Skin of body (tissue), 3 donors: ENCODE measurements at places on chromosomes 7 and 10. TPM values are rescaled to one million over a fixed set of nuclear protein-coding genes. Genes with fewer than 3 reads are reported as not detected.

- DNase-seq: no peak
These were observed at the start of gene ASB10 for GRCh38 chr7:151186640-151187408. TSS of gene ASB10 (minus strand) at chr7:151187250. CDS start at chr7:151187130, 120 bp downstream.

DNA sequence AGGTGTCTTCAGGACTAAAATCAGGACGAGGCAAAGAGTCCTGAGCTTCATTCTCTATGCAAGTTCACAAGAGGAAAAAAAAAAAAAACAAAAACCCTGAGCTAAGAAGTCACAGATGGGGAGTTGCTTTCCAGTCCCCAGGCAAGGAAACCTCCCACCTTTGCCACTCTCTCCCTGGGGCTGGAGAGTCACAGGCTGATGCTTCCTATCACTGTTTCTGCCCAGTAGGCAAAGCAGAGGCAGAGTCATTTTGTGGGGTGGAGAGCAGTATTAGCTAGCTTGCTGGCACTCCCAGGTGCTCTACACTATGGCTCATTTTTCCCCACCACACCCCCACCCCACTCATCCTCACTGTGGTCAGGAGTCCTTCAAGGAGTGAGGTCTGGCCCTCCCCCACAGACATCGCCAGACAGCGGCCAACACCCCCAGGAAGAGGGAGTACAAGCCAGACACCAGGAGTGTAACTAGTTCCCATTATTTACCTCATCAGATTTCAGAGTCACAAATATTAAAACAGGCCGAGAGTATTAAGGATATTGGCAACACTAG lies 34.6 kb upstream of the UNC5B start:
- no peak for DNase-seq

GRCh38 chr7:20447021-20447650 lies 116.4 kb downstream of the ITGB8 start:
- DNase-seq: no peak

- DNase-seq: peak; percentile 88
These were observed at the start of gene LRRTM3 for GRCh38 chr10:66925896-66926715. TSS of gene LRRTM3 (plus strand) at chr10:66926036.

DNA sequence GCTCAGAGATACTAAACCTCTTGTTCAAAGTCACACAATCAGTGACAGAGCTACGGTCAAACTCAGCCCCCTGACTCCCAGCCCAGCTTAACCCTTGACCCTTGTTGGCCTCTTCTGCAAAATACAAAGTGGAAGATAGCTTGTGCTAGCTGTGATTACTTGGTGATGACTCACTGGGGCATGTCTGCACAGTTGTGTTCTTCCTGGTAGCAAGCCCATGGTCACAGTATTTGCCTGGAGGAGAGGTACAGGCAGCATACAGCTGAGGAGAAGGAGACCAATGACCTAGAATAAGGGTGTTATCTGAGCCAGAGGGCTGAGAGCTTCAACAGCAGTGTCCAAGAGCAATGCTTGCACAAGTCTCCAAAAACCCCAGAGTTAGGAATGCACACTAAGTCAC lies 5.7 kb upstream of the HSPA12A start:
- no peak for DNase-seq

- no peak for DNase-seq
These were observed 31.2 kb upstream of the IKZF1 start for GRCh38 chr7:50273301-50273700.

- DNase-seq: no peak
These were observed 325.4 kb upstream of the SEMA3C start for GRCh38 chr7:81244224-81244623.

DNA sequence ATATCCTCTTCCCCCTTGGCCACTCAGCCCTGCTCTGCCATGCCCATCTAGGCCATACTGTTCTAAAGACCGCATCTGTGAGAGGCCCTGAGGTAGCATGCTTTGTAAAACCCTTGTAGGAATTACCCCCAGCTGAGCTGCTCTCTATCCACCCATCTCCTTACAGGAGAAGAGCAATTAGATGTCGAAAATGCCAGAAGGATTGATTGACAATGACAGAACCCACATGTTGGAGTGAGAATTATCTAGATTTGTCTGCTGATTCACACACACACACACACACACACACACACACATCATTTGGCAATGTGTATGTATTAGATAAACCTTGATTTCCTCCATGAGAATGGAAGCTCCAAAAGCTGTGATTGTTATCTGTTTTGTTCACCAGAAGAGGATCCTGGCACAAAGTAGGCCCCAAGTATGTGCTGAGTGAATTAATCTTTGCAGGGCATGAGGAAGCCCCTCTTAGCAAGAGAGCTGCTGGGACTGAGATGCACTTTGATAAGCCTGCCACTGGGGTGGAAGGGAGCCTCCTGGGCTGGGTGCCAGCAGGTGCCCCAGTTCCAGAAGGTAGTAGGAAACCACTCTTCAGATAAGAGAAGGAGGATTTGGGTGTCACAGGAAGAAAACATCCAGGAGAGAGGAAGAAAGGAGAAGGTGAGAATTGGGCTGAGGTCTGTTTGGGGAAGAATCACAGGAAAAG lies 187.5 kb upstream of the ADO start:
- DNase-seq: no peak

GRCh38 chr10:22427101-22427500 lies 81.8 kb downstream of the SPAG6 start:
- no peak for DNase-seq

DNA sequence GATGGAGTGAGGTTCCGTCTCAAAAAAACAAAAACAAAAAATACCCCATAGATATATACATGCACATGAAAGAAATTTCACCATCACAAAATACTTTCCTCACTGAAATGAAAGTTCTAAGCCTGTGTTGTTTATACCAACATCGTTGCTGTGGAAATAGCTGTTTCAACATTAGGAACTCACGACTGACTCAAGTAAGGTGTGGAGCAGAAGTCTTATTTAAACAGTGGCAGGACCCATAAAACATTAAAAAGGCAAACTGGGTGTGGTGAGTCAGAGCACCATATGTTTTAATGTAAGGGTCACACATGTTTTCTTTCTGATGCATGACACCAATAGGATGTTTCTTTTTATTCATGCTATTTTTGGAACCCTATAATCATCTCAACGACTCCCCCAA lies 48.3 kb downstream of the BAIAP2L1 start:
- DNase-seq: peak; percentile 10

- no peak for DNase-seq
These were observed 119.0 kb upstream of the KCNMA1 start for GRCh38 chr10:77756319-77757232.

- DNase-seq: no peak
These were observed 525.3 kb upstream of the CELF2 start for GRCh38 chr10:10492420-10492819.

DNA sequence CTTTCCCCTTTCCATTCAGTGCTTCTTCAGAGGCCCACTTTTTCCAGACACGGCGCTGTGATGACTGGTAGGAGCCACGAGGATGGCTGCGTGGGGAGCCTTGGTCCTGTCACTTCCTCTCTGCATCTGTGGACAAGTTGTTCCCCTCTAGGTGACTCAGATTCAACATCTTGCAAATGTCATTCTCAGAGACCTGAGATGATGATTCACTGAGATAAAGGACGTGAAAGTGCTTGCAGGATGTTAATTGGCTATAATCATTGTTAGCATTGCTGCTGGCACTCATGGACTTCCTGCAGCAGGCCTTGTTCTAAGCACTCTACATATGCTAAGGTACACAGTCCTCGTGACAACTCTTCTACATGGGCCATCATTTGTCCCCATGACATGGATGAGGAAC lies 489.8 kb upstream of the ZMIZ1 start:
- DNase-seq: no peak

DNA sequence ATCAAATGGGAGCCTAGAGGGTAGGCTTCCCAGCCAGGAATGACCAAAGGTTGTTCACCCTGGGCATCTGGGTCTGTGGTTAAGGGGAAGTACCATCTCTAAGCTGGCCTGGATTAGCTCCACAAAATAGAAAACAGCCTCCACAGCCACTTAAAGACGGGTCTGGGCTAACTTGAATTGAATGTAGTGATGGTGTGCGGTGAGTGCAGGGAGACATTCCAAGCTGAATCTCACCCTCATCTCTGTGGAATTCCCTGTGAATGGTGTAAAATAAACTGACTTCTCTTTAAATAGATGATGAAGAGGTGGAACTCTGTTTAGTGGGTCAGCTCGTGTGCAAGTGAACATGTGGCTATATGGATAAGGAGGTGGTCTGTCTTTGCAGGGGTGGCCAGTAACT lies 251.0 kb downstream of the DYNC1I1 start:
- no peak for DNase-seq

- DNase-seq: no peak
These were observed 279.1 kb upstream of the MAGI2 start for GRCh38 chr7:79732535-79732934.

DNA sequence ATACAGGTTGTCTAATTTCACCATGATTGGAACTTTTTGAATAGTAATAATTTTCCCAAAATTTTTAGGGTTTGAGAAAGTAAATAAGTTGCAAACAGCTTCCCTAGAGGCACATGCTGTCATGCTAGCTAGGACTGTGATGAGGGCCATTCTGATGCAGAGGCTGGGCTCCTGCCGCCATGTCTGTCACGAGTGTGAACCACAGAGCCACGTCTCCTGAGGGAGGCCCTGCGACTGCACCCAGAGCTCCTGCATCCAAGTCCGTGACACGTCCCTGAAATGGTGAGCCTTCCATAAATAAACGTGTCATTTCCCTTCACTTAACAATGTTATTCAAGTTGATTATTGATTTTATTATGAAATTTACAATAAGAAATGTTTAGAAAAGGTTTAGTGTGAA lies 40.0 kb downstream of the C10orf120 start:
- no peak for DNase-seq

DNA sequence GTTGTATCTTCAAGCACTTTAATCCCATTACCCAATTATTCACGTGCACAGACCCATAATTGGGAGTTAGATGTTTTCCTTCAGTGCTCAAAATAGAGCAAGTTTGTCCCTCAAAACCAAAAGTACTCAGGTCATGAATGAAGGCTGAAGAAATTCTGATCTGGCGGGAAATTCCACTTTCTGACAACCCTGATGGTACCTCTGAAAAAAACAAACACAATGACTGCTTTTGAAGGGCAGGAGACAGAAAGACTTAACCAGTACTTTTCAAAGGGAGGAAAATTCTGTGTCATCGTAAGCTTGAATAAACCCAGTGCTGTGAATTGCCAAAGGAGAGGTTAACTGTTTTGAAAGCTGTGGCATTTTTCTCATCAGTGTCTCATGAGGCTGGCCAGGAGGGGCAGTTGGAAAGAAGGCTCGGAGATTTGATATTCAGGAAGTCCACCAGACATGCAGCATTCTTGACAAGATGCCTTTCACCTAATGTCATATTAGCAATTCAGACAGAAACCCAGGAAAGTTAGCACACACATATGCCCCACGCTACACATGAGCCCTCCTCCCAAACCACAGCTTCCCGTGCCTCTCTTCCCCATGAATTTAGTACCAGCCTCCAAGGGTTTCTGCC lies 347.0 kb downstream of the KCNMA1 start:
- DNase-seq: no peak

DNA sequence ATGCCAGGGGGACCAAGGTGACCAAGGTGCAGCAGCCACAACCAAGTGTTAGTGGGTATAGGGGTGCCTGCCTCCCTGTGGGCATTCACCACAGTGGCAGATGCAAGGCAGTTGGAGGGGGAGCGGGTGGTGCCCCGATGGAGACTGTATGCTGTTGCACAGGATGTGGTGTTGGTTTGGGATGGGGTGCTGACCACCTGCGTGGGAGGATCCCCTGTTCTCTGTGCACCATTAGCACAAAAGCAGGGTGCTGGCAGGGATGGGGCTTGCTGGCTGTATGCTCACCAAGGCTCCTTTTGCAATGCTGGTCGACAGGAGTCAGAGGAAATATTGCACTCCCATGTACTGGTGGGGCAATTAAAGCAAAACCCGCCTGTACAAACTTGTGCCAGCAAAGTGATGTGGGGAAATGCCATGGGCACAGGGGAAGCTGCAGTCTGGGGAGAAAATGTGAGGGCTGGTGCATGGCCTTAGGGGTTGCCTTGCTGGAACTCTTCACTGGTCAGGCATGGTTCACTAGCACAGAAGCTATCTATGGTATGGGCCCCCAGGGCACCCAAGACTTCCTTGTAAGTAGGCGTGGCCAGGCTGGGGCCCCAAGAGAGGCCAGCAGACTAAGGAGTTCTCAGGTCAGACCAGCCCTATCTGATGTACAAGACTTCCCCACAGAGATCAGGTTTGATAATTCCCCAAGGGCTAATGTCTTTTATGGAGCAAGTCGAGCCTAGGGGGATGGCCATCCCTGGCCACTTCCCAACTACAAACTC lies 51.9 kb upstream of the GNAT3 start:
- no peak for DNase-seq

- DNase-seq: no peak
These were observed 77.7 kb upstream of the GPR37 start for GRCh38 chr7:124843336-124843735.

DNA sequence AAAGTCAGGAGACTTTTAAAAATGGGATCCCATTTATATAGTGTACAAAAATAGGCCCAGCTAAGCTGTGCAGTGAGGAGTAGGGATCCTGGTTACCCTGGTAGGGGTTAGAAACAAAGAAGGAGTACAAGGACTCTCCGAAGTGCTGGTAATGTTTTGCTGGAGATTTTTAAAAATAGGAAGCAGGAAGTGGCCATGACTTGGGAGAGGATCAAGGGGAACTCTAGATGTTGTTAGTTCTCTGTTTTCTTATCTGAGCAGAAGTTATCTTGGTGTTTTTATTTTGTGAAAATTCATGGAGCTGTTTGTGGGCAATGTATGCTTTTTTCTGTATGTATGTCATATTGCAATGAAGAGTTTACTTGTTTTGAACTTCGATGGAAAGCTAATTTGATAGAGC lies 373.9 kb downstream of the SFMBT2 start:
- DNase-seq: no peak

DNA sequence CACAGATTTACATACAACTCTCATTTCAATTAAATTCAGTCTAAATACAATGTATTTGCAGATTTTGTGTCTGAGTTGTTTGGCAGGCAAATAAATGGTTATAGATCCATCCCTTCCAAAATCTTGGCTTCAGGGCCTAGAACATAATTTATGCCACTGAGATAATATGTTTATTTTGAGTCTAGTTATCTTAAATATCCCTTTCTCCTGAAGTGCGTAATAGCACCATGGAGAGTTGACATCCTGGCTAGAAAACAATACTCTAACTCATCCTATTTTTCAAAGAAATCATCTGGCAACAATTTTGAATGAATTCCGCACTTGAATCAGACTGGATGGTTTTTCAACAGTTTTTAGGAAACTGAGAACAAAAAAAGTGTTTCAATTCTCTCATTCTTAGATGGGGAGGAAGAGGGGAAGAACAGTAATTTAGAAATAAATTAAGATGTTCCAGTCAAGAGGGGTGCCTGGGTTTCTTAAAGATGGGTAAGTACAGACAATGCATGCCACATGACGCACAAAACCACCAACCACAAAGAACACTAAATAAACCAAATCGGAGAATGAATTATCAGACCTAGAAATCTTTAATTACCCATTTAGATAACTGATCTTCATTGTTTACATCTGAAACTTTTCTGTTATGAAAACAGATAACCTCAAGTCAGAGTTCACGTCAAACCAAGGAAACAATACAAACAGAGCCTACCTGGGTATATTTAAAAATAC lies 228.7 kb upstream of the PTN start:
- DNase-seq: peak; percentile 70

The NDUFA5 gene
- 64.8 TPM for total RNA-seq

The ALOX5 gene
- 9.4 TPM for total RNA-seq

The PLXNA4 gene
- 6.8 TPM for total RNA-seq

The TMEM196 gene
- total RNA-seq: under 0.01 TPM

The SNX10 gene
- 5.8 TPM for total RNA-seq

The VSTM4 gene
- 40.5 TPM for total RNA-seq

The ZNF365 gene
- 2.7 TPM for total RNA-seq

The METTL27 gene
- total RNA-seq: 3.2 TPM

The ANKRD1 gene
- total RNA-seq: 10.9 TPM

The GATAD1 gene
- 31.1 TPM for total RNA-seq

The NRCAM gene
- total RNA-seq: 7.9 TPM

The KIF11 gene
- 15.1 TPM for total RNA-seq

The PAPOLB gene
- total RNA-seq: 0.30 TPM
